ENCODE measurements at places on chromosomes 6 and 20.

DNA sequence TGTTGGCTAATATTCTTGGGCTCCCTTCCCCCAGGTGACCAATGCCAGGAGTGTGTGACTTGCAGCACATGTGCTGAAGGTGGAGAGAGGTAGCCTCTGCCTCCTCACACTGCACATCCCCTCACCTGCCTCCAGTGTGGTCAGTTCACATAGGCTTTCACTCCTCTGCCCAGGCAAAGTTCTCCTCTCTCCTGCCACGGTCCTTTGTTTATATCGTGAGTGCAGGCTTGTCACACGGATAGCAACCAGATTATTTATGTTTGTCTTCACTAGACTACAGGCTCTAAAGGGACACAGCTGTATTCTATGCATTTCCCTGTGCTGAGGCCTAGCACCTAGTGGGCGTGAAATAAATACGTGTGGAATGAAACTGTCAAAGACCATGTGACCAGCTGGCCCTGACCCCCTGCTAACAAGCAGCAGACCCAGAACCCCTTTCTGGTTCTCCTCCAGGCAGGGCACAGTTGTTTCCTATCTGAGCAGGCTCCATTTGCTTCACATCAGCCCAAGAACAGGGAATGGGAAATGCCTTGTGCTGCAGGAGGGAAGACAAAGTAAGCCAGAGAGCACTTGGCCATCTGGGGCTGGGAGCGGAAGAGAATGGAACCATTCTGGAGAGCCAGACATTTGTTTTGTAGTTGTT lies 42.3 kb downstream of the UNC5CL start:
- DNase-seq = no peak

DNA sequence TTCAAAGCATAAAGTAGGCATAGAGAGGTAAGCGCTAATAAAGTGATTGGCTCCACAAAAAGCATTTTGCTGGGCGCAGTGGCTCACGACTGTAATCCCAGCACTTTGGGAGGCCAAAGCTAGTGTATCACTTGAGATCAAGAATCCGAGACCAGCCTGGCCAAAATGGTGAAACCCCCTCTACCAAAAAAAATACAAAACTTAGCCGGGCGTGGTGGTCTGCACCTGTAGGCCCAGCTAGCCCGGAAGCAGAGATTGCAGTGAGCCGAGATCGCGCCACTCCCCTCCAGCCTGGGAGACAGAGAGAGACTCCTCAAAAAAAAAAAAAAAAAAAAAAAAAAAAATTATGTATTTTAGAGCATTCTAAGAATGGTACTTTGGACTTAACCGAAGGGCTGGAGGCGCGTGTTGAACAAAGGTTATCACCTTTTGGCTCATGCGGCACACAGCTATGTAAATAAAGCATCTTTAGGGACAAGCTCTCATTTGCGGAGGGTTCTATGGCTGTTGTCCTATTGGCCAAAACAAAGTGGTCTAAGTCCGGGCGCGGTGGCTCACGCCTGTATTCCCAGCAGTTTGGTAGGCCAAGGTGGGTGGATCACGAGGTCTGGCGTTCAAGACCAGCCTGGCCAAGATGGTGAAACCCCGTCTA lies 17.4 kb downstream of the HFE start:
- DNase-seq = no peak

DNA sequence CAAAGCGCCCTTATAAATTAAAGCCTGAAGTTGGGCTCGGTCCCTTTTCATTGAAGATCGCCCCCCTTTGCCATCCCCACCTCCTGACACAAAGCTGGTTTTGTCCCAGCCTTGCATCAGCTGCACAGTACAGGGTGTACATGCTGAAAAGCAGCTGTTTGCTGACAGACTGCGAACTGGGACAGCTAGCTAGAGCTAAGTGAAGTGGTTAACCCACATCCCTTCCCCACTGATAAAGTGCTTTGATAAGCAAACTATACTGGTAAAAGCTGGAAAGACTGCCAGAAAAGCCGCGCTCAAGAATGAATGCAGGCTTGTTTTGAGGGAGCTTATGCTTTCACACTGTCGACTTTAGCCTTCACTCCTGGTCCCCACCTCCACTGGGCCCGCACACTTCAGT lies 207.3 kb downstream of the GMDS start:
- no peak for DNase-seq

DNA sequence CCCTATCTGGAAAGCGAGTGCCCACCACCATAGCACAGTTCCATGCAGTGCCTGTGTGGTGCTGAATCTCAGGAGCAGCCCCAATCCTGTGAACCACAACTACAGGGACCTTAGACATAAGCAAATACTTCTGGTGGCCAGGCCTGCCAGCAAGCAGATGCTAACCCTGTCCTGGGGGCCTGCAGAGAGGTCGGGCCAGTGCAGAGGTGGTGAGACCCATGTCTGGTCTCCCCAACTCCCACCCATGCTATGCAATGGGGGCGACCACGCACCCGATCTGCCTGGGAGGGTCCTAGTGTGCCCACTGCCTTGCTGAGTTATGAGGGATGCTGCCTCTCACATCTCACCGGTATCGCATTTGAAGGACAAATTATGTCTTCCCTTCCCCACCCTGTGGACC lies 151.6 kb upstream of the ZNF337 start:
- DNase-seq = no peak

GRCh38 chr6:2715737-2716136 lies 35.0 kb downstream of the MYLK4 start:
- no peak for DNase-seq

- DNase-seq = no peak
Observed at GRCh38 chr20:12788632-12789299, 220.0 kb upstream of the SPTLC3 start.

- DNase-seq = no peak
Observed at GRCh38 chr6:140732155-140732554, 1357.7 kb upstream of the CITED2 start.

GRCh38 chr20:47453167-47453782 lies 48.4 kb upstream of the NCOA3 start:
- no peak for DNase-seq

DNA sequence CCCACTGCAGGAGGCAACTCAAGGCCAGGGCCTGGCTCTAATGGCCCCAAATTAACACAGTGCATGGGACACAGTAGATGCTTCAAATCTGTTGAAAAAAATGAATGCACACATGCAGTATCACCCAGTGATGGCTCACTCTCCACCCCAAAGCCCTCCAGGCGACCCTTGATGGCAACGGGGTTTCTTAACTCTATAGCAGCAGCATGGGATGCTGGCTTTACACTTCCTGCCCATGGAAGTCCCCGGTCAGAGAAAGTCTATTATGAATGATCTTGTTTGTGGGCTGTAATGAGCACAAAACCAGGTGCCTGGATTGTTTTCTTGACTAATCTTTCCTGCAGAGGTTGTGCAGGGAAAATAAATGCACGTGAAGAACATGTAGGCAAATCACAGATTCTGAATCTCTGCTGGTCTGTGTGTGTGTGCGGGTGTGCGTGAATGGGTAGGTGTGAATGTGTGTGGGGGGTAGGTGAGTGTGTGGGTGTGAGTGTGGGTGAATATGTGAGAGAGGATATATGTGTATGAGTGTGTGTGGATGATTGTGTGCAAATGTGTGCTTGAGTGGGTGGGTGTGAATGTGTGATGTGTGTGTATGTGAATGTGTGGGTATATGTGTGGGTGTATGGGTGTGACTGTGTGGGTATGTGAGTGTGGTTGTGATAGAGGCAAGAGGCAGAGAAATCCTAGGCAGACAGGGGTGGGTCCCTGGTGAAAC lies 60.1 kb upstream of the MLN start:
- DNase-seq = no peak

- no peak for DNase-seq
Observed at GRCh38 chr20:25191051-25191450, 4.5 kb upstream of the ENTPD6 start.

- peak; percentile 43 for DNase-seq
Observed at GRCh38 chr6:167576828-167577503, 249.7 kb upstream of the AFDN start.

DNA sequence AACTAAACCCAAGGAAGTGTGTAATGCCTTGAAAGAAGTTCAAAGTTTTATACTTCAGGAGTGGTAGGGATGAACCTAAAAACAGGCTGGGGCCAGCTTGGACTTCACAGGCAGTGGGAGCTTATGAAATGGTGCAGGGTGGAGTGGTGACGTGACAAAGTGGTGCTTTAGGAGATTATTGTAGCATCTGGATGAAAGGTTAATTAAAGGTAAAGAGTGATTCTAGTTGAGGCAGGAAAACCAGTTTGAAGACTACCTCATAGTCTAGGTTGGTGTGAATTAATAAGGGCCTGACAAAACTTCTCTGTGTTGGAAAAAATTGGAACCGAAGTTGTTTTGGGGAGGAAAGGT lies 30.5 kb upstream of the GMDS start:
- no peak for DNase-seq

DNA sequence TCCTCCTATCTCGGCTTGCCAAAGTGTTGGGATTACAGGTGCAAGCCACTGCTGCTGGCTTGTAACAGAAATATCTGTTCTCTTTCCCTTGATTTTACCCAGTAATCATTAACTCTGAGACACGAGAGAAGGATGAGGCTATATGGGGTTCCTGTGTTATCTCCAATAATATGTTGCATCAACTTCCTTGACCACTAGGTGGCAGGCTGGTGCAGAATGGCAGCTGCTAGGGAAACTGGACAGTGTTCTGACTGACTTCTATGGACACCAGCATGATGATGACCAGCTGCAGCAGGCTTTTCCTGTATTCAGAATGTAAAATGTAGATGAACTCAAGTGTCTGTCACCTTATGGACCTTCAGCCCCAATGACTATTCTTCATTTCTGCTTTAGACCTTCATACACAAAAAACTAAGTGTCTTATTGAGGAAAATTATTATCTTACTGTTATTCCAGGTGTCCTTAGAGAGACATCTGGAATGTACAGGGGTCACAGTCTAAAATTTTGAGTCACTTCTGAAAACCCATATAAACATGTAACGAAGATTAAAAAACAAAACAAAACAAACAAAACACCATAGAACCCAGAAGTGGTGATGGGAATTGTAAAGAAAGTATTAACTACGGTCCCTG lies 20.4 kb upstream of the CD109 start:
- peak; percentile 85 for DNase-seq

- no peak for DNase-seq
Observed at GRCh38 chr6:158752613-158753012, 66.6 kb downstream of the EZR start.

DNA sequence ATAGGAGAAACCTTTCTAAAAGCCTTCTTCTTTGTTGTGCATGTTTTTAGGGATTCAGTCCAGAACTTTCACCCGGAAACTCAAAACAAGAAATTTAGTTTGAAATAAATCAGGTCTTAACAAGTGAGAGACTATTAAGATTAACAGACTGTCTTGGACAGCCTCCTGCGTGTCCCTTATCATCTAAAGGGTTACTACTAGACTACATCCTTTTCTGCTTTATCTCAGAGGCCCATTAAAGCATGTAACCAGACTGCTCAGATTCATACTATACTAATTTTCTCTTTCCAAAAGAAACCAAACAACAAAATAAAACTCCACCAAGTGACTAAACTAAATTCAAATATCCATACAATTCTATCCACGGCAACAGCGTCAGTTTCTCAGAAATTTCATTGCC lies 173.8 kb downstream of the GMPR start:
- no peak for DNase-seq

- DNase-seq = no peak
Observed at GRCh38 chr6:45229416-45229815, 98.7 kb upstream of the RUNX2 start.

DNA sequence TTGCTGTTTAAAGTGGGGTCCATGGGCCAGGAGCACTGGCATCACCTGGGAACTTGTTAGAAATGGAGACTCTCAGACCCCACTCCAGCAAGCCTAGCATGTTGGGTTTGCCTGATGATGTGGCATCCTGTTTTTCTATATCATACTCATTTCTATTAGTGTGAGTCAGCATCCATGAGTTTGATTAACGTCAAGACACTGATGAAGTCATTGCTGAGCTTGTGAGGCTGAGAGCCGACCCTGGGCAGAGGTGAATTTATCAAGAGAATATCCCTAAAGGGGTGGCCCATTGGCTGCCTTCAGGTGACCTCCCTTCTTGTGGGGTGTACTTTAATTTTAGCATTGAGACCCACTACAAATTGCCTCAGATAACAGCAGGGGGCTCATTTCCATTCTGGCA lies 43.4 kb upstream of the RNF144B start:
- DNase-seq = no peak

GRCh38 chr20:4776079-4776630 lies 54.4 kb downstream of the PRND start:
- DNase-seq = no peak

DNA sequence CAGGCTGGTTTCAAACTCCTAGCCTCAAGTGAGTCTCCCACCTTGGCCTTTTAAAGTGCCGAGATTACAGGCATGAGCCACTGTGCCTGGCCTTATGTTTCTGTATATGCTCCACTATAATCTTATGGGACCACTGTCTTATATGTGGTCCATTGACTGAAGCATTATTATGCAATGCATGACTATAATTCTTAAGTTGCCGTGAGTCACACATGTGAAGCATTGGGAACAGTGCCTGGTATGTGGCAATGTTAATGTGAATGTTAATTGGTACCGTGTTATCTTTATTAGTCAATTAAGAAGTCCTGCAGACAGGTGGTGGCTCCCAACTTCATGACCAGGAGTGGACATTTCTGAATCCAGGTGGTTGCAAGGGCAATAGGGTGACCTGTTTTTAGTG lies 14.7 kb upstream of the ASXL1 start:
- DNase-seq = no peak

GRCh38 chr6:158323561-158323958 lies 11.3 kb downstream of the TULP4 start:
- no peak for DNase-seq

- DNase-seq = no peak
Observed at GRCh38 chr6:72816022-72816421, 194.2 kb downstream of the KCNQ5 start.

DNA sequence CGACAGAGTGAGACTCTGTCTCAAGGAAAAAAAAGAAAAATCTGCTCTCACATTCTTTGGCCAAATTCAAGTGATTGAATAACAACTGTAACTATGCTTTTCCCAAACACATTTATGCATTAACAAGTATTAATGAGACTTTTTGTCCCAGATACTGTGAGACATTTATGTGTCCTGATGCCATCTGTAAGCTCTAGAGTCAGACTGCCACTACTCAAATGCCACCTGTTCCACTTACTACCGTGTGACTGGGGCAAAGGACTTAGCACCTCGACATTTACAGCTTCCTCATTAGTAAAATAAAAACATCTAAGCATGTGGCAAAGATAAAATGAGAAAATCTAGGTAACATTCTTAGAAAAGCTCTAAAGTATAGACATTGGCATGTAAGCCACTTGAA lies 178.1 kb upstream of the MARCKS start:
- no peak for DNase-seq

DNA sequence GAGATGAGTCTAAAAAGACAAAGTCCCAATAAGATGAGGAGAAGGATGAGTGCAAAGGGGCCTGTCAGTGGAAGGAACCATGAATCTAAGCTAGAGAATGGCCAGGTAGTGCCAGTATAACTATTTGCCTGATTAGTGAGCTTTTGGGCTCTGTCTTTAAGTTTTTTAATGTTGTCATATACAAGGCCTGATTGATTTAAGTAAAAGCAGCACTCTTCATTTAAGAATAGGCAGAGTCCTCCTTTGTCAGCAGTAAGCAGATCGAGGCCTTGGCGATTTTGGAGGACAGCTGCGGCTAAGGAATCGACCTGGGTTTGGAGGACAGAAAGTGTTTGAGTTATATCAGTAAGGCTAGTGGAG lies 753.4 kb upstream of the ADGRB3 start:
- no peak for DNase-seq
